ENCODE measurements at places on chromosomes 6 and 20.

DNA sequence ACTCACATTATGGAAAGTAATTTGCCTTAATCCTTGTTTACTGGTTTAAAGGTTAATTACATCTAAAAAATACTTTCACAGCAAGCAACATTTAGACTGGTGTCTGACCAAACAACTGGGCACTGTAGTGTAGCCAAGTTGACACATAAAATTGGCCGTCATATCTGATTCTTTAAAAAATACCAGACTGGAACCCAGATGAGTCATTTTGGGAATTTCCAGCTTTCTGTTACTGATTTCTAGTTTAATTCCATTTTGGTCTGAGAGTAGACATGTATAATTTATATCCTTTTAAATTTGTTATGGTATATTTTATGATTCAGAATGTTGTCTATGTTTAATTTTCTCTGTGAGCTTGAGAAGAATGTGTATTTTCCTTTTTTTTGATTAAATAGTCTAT lies 44.1 kb downstream of the SCP2D1 start:
- DNase-seq = no peak

GRCh38 chr6:81999270-81999669 lies 246.8 kb upstream of the TENT5A start:
- DNase-seq = no peak

DNA sequence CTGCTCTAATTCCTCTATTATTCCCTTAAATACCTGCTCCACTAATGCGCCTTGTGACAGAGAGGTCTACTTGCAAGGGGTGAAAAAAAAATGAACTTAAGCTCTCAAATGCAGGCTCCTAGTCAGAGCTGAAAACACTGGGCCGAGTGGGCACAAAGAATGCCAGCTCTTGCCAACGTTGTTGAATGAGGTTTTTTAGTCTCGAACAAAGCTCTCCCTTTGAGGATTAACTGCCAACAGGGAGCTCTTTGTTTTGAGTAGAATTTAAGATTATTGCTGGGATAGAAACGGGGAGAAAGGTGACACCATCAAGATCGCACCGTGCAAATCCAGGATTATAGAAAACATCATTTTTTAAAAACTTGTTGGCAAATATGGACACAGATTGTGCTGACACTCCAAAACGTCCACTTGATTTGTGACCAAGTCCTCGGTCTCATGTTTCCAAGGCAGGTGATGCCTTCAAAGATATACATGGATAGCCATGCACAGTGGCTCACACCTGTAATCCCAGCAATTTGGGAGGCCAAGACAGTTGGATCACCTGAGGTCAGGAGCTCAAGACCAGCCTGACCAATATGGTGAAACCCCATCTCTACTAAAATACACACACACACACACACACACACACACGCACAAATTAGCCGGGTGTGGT lies 163.2 kb downstream of the BMP7 start:
- DNase-seq = no peak

DNA sequence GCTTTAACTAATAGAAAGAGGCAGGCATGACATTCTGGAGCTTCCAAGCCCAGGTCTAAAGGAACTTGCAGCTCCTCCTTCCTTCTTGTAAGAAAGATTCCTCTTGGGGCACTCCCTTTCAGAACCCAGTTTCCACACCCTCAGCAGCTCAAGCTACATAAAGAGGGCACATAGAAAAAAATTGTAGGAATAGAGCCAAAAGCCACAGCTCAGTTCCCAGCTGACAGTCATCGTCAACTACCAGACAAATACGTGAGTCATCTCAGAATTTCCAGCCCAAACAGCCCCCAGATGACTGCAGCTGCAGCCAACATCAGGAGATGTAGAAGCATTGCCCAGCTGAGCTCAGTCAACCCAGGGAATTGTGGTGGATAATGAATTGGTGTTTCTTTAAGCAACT lies 349.8 kb upstream of the ARID1B start:
- DNase-seq = no peak
